ENCODE measurements at places on chromosomes 7 and 10. TPM values are rescaled to one million over a fixed set of nuclear protein-coding genes. Genes with fewer than 3 reads are reported as not detected.
A peak's percentile ranks its signal among the peaks of the same experiment; 100 is the strongest.

GRCh38 chr10:108452533-108452932, 1288.0 kb upstream of the SORCS1 start:
- no peak for DNase-seq

DNA sequence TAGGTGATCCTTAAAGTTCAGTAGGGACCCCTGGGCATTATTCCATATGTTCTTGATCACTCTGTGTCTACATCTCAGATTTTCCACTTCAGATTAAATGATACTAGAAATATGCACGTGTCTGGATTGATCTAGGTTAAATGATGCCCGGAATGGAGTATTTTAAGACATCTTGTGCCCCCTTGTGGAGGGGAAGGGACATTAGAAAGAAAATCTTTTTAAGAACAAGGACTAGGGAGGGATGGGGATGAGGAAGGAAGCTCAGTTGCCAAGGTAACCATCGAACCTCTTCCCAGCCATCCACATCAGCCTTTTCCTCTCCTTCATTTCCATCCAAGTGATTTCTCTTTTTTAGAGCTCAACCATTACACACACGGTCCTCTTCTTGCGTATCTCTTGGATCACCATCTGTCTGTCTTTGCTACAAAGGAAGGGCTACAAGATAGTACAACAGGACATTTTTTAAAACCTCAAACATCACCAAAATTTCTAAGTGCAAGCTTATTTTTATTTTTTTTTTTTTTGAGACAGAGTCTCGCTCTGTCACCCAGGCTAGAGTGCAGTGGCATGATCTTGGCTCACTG, 40.5 kb downstream of the PRSS2 start:
- DNase-seq = peak; percentile 43

DNA sequence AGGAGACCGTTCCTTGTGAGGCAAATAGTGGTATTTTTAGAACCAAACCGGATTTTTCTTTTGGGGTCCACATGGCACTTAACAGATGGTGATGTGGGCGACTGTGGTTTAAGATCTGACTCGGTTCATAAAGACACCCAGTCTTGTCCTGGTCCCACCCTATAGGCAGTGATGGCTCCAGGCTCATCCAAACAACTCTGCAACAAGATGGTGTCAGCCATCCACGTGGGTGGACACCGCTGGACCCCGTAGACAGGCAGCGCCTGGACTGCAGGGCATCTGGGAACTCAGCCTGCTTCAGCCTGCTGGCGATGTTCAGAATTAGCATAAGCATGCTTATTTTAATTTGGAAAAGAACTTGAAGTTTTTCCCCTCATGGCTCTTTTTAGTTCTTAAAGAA, 258.4 kb upstream of the FZD1 start:
- DNase-seq = no peak

GRCh38 chr7:51276967-51277366, 39.6 kb downstream of the COBL start:
- no peak for DNase-seq

Gene TLL2
- 14.1 TPM for total RNA-seq

Gene MMP21
- not detected for total RNA-seq

DNA sequence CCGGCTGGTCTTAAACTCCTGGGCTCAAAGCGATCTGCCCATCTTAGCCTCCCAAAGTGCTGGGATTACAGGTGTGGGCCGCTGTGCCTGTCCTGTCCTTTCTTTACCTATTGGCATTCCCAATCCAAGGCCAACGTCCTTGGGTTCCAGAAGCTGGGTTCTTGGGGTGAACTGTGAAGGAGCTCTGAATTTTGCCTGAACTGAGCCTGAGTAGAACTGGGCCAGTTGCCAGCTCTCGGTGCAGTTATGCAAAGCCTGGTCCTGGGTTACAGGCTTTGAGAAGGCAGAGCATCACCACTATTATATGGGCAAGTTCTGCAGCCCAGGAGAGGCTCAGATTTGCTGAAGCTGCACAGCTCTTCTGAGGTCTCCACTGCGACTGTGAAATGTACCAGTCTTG, 24.6 kb upstream of the SH2D4B start:
- DNase-seq = no peak

DNA sequence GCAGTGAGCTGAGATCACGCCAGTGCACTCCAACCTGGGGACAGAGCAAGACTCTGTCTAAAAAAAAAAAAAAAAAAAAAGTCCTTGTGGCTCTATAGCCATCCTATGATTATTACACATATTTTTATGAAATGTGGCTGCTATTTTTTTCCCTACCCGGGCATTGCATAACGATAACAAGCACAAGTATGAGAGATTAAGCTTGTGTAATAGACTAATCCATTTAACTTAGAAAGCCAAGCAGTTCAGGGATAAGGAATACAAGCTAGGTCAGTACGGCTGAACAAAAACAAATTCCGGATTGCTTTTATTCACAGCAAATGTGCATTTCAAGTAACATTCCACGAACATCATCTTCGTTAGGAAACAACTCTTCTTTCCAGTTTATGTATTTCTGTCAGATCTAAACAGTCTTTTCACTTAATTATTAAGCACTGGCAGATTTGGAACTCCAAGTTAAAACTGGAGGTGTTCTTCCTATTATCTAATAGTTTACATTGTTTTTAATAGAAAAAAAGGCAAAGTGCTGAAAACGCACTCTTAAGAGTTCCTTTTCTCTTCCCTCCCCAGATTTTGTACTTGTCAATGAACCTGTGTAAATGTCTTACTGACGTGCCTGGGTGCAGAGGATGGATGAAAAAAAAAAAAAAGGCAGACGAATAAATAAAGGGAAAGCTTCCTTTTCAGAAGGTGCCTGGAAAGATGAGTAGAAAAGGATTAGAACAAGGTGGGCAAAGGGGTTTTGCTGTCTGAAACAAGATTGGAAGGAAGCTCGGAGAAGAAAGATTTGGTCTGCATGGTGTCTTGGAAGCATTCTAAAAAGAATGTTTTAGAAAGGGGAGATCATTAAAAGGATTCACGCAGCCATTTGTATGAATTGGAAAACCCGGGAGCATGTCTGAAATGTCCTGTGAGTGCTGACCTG, 81.1 kb downstream of the PRTFDC1 start:
- DNase-seq = no peak

DNA sequence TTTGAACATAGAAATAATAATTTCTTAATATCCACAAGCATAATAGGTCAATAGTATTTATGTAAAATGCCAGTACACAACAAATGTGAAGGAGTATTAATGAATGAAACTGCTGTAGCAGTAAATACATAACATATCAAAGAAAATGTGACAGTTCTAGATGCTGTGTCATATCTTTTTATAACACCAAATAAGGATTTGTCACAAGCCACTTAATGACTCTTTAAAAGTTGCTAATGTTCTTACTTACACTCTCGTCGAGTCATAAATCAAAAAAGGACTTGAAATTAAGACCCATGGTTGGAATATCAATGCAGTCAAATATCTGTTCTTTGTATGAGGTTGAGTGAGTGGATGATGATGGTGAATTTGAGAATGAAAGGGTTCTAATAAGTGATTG, 96.6 kb downstream of the CELF2 start:
- DNase-seq = no peak

GRCh38 chr7:41705109-41705901, 2.4 kb upstream of the INHBA start:
- peak; percentile 79 for DNase-seq

Gene SFTPA1
- not detected for total RNA-seq

DNA sequence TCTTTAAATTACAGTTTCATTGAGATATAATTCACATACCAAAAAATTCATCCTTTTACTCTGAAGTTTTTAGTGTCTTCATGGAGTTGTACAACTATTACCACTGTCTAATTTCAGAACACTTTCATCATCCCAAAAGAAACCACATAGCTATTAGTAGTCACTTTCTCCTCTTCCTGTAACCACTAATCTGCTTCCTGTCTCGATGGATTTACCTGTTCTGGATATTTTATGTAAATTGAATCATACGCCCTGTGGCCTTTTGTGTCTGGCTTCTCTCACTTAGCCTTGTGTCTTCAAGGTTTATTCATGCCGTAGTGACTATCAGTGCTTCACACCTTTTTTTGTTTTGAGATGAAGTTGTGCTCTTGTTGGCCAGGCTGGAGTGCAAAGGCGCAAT, 135.5 kb downstream of the DOCK1 start:
- no peak for DNase-seq

Gene CAV2
- total RNA-seq = 223 TPM

GRCh38 chr7:155203059-155203881, 94.4 kb upstream of the INSIG1 start:
- DNase-seq = peak; percentile 58

- DNase-seq = no peak
Observed at GRCh38 chr10:89663144-89663543, 18.1 kb upstream of the PANK1 start.

Gene ARPC1B
- 565 TPM for total RNA-seq

Gene CPA4
- 4.7 TPM for total RNA-seq

DNA sequence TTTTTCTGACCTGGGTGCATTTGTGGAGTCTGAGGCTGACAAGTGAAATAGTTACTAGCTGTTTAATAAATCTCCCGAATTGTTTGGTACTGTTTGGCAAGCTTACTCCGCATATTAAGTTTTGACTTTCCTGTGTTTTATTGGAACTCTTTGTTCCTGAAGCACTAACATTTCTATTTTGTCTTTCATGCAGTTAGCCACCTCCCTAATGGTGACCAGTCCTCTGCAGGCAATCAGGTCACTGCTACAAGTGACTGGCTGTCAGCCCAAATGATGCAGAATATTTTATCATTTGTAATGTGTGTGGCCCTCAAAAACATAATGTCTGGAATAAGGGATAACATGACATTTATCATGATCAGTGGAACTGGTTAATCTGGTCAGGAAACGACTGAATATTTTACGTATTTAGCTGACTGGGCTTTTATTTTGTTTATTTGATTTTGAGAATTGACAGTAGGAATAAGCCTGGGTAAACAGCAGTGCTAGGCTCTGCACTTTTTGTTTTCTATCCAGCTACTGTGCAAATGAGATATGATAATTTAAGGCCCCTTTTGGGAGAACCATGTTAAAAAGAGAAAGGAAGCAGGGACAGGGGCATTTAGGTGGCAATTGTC, 82.9 kb downstream of the ST7 start:
- DNase-seq = no peak

Gene ADRB1
- total RNA-seq = not detected

GRCh38 chr10:100522107-100522801, 2.6 kb upstream of the SEC31B start:
- DNase-seq = peak; percentile 6

Gene SEMA4G
- total RNA-seq = 7.0 TPM

GRCh38 chr7:24213311-24213710, 70.7 kb upstream of the NPY start:
- no peak for DNase-seq

- no peak for DNase-seq
Observed at GRCh38 chr7:93146472-93147141, 1.6 kb downstream of the SAMD9L start.

GRCh38 chr10:78817361-78817760, 251.4 kb upstream of the ZMIZ1 start:
- no peak for DNase-seq

- DNase-seq = no peak
Observed at GRCh38 chr7:98133181-98133580, 26.5 kb downstream of the LMTK2 start.

- no peak for DNase-seq
Observed at GRCh38 chr7:52355053-52355452, 680.4 kb upstream of the POM121L12 start.

- no peak for DNase-seq
Observed at GRCh38 chr10:132156382-132156781, 30.4 kb upstream of the DPYSL4 start.

DNA sequence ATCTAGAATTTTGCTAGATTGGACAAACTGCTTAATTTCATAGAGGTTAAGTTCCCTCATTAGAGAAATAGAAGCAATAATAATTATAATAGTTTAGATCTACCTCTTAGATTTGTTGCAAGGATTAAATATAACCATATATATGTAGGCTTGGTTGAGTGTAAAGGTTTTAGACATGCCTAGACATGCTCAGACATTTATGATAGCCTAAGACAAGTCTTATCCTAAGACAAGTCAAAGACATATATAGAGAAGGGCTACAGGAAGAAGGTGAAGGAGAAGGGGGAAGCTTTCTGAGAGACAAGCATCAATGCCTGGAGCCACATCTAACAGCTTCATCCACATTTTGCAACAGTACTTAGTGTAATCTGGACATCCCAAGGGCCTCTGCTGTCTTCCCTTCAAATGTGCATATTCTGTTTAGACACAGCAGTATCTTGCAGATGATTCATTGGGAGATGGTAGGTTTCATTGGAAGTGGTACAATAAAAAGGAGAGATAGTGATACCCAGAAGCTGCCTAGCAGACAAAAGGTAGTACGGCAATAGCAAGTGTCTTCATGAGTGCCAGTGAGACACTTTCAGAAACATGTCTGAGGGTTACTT, 146.5 kb downstream of the HGF start:
- DNase-seq = no peak

GRCh38 chr7:21076574-21076973, 289.9 kb upstream of the SP8 start:
- peak; percentile 7 for DNase-seq

Gene CYP26C1
- total RNA-seq = 0.65 TPM

DNA sequence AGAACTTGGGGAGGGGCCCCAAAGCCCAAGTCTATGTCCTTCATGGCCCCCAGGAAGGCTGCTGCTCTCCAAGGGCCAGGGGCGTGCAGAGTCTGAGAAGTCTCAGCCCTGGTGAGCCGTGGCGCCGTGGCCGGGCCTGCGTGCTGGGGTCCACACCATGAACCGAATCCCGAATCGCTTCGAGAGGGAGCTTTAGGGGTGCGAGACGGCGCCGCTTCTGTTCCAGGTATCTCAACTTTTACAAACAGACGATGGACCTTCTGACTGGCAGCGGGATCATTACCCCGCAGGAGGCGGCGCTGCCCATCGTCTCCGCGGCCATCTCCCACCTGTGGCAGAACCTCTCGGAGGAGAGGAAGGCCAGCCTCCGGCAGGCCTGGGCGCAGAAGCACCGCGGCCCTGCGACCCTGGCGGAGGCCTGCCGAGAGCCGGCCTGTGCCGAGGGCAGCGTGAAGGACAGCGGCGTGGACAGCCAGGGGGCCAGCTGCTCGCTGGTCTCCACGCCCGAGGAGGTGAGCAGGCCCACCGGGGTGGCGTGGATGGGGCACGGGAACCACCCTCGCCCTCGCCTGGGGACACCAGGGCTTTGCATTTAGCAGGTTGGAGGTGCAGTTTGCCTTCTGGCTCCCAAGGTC, 12.7 kb downstream of the STRA8 start:
- no peak for DNase-seq
